ENCODE measurements at places on chromosomes 13 and 19.

DNA sequence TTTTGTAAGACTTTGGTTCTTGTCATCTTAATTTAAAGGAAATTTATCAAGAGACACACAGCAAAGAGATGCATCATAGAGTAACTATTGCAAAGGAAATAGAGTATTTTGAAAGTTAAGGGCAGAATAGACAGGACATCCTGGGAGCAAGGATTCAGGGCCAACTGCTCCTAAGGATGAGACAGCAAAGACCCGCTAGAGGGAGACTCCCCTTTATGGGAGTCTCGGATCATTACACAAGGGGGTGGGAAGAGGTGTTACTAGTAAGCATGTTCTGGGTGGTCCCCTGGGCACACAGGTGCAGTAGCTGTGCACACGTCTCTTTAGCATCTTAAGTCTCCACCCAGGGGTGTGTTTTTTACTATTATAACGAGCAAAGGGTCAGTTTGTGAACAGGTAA, 9.6 kb downstream of the ZSCAN5C start:
- DNase-seq, result no peak

DNA sequence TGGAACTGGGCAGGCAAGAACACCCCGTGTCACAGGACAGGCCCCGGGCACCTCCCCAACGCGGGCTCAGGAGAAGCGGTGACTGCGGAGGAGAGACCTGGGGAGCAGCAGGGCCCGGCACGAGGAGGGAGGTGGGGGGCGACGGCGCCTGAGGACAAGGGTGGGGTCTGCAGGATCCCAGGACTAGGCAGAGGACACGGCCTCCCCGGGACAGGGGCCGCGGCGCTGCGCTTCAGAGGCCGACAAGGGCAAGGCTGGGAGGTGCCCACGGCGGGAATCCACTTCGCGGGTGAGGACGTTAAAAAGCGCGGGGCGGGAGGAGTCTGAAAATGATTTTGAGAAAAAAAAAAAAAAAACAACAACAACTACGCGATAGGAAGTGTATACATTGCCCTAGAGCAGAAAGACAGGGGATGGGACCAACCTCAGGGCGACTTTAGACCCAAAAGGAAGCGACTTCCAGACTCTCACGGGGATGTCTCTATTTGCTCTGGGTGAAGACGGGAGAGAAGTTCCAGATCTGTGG, 44.9 kb downstream of the ZNF611 start:
- no peak for DNase-seq

DNA sequence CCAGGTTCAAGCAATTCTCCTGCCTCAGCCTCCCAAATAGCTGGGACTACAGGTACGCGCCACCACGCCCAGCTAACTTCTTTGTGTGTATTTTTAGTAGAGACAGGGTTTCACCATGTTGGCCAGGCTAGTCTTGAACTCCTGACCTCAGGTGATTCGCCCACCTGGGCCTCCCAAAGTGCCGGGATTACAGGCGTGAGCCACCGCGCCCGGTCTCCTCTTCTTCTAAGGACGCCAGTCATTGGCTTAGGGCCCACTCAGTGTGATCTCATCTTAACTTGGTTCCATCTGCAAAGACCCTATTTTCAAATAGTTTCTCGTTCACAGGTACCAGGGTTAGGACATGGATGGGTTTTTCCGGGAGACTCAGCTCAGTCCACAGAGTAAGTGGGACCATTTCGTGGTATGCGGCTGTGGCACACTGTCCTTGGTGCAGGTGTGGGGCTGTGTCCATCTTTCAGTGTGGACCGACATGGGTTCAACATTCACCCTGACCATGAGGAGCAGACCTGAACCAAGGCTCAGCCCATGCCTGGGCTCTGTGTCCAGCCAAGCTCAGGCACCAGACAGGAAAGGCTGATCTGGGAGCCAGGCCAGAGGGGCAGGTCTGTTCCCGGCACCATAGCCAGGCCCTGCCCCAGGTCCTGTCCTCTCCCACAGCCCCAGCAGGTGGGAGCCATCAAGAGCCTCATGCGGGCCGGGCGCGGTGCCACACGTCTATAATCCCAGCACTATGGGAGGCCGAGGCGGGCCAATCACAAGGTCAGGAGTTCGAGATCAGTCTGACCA, 2.8 kb upstream of the MKNK2 start:
- peak; percentile 20 for DNase-seq

GRCh38 chr13:43044720-43045301, 21.4 kb downstream of the DNAJC15 start:
- no peak for DNase-seq

DNA sequence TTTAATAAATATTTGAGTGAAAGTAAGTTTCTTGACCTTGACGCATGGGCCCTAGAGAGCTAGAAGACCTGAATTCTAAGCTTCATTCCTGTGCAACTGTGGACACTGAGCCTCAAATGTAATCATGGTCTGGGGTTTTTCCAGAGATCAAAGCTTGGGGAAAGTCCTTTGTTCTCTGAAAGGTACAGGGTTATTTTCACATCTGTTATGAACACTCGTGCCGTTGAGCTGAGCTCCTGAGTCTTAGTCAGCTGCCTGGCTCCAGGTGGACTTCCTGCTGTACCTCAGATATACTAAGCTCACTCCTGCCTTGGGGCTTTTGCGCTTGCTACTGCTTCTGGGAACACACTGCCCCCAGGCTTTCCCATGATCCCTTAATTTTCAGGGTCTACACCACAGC, 7.5 kb upstream of the ZBTB32 start:
- DNase-seq, result no peak

Data from activated CD8-positive, alpha-beta T cell treated with anti-CD3 and anti-CD28 coated beads, Interleukin-2, amount 10 ng/mL, durations not matched to agents 7 days and 5 days (primary cell).